T47D (cell line): ENCODE measurements at places on chromosomes 5 and 9.

- DNase-seq = no peak
These were observed 14.9 kb downstream of the GLIS3 start for GRCh38 chr9:4284925-4285324.

- no peak for DNase-seq
These were observed 26.4 kb downstream of the ARHGAP26 start for GRCh38 chr5:142796492-142797109.

GRCh38 chr5:78983601-78984438 lies 1.3 kb downstream of the ARSB start:
- DNase-seq = no peak

GRCh38 chr5:133356396-133356983 lies 255.9 kb downstream of the FSTL4 start:
- DNase-seq = no peak

GRCh38 chr9:72952914-72953313 lies at the start of gene ALDH1A1:
TSS of gene ALDH1A1 (minus strand) at chr9:72953053. CDS start at chr9:72953000, 53 bp downstream.
- no peak for DNase-seq

- no peak for DNase-seq
These were observed 2.8 kb downstream of the ADGRD2 start for GRCh38 chr9:124452841-124453585.

GRCh38 chr5:134383980-134384697 lies 12.8 kb downstream of the UBE2B start:
- no peak for DNase-seq

DNA sequence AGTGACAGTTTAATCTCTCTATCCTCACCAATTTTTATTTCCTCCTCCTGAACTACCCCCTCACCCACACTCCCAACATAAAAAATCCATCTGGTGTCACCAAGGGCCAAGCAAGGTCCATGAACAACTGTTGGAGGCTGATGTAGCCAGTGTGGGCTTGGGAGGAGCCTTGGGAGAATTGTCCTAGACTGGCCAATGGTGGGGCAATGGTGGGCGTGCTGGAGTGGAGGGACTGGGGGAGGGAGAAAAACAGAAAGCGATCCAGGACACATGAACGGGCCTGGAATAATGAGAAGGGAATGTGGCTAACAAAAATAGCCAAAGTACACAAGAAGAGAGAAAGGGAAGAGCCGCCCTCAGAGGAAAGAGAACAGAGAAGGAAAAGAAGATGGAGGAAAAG lies 272.6 kb downstream of the ENC1 start:
- no peak for DNase-seq

DNA sequence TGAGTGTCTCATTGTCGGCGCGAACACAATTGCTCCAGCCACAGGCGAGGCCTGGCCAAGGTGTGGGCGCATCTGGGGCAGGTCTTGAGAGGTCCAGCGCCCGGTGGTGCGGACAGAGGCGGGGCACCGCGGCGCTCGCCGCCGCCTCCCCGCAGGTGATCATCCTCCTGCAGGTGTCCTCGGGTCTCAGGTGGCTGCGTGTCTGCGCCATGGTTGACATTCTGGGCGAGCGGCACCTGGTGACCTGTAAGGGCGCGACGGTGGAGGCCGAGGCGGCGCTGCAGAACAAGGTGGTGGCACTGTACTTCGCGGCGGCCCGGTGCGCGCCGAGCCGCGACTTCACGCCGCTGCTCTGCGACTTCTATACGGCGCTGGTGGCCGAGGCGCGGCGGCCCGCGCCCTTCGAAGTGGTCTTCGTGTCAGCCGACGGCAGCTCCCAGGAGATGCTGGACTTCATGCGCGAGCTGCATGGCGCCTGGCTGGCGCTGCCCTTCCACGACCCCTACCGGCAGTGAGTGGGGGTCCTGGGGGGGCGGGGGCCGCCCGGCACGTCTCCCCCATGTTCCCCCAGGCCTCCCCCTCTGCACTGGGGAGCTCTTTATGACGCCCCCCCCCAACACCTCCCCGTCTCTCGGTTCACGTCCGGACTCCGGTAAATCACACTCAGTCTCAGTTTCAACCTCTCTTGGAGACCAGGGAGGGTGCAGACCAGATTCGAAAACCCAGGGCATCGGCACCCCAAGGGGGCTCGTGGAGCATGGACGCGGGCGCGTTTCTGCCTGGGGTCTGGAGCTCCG lies 446 bp downstream of the NXNL2 start:
- DNase-seq = no peak

GRCh38 chr5:93191035-93191817 lies 389.8 kb downstream of the NR2F1-AS1 start:
- no peak for DNase-seq

GRCh38 chr5:119105971-119106370 lies 35.1 kb downstream of the DMXL1 start:
- DNase-seq = no peak
